Vagina (tissue), 2 donors: ENCODE measurements at places on chromosomes 3 and 15.

DNA sequence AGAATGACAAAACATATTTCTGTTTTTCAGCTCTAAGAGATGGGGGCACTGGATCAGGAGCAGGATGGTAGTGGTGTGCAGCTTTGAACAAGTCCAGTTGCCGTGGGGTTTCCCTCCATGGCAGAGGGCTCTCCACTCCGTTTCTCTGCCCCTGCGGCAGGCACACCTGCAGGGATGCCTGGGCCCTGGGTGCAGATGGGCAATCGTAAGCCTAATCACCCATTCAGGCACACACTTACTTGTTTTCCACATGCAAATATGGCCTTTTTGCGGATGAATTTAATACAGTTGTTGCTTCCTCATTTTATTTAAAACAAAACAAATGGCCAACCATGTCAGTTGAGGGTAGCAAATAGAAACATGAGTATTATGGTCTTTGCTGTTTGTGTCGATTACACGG, 85.1 kb downstream of the LPP start:
- no peak for DNase-seq

DNA sequence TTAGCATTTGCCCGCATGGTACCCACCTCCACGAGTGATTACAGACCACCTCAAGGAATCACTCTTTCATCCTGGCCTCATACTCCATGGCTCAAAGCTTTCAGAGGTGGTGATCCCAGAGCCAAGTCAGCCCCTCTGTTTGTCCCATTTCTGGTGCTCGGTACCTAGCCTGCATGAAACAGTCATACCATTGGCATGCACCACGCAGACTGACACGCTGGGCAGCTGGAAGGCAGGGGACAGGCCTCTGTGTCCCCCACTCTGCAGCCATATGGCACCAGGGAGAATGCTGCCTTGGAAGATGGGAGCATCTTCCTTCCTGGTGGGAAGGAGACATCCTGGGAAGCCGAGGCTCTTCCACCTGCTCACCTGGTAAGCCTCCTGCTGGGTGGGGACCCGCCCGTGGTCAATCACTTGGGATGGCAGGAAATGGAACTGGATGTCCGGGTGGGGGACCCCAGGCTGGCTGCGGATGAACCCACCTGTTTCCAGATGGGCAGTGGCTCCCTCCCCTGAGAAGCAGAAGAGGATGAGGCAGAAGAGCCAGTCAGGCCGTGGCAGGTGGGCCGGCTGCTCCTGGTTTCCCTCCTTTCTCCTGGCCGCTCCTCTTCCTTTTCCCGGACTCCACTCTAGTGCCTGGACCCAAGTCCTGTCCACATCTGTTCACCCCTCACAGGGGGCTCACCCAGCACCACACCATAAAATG, 26.9 kb downstream of the CHDH start:
- no peak for DNase-seq

DNA sequence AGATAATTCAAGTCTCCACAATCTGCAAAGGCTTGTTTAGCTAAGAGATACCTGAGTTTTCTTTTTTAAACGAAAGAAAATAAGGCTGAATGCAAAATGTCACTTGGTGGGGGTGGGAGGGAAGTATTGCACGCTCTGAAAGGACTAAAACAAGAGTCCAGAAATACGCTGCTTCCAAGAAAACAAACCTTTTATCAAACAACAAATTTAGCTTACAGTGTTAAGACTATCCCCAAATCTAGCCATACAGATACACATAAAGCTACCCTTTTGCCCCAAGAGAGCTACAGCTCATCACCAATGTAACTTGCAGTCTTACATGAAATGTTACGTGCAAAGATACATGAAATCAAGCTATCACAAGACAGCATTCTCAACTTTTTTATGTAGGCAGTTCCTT, 522.5 kb downstream of the FOXP1 start:
- no peak for DNase-seq

GRCh38 chr3:49611719-49612118, 57.4 kb downstream of the BSN start:
- DNase-seq: no peak

DNA sequence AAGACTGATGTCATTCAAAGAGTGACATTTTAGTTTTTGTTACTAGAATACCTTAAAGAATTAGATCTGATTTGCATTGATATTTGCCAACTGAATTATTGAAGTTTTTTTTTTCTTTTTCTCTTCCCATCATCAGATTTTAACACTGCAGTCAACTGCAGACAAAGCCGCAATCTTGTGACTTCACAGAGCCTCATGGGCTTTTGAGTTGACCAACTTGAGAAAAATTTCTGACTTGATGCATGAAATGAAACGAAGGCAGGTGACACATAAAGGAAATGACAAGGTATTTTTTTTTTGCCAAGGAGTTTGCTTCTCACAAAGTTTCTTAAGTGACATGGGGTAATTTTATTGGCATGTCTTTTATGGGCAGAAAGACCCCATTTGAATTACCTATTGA, 383.7 kb downstream of the GAP43 start:
- no peak for DNase-seq

- DNase-seq: no peak
These were observed 74.3 kb upstream of the CTXND1 start for GRCh38 chr15:80326270-80326669.

DNA sequence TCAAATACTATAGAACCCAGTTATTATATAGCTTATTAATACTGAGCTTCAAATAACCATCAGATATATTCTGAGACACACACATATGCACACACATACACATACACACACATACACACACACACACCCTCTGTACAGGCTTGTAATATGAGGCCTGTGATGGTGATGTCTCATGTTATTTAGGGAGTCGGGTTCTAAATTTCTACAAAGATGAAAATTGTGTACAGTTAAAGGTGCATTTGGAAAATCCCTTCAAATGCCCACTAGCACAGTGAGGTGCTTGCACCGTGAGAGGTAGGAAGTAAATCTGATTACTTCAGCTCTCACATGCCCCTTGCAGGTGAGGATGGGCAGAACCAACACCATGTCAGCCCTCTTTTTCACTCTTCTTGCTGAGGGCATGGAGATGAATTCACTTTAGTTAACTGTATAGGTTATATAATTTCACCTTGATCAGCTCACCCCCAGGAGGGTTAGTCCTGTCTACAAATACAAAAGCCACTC, 294.5 kb upstream of the PROK2 start:
- no peak for DNase-seq

- no peak for DNase-seq
These were observed 7.2 kb upstream of the ZNF609 start for GRCh38 chr15:64452988-64453688.

- no peak for DNase-seq
These were observed 38.6 kb downstream of the TAFA4 start for GRCh38 chr3:68893600-68894239.

DNA sequence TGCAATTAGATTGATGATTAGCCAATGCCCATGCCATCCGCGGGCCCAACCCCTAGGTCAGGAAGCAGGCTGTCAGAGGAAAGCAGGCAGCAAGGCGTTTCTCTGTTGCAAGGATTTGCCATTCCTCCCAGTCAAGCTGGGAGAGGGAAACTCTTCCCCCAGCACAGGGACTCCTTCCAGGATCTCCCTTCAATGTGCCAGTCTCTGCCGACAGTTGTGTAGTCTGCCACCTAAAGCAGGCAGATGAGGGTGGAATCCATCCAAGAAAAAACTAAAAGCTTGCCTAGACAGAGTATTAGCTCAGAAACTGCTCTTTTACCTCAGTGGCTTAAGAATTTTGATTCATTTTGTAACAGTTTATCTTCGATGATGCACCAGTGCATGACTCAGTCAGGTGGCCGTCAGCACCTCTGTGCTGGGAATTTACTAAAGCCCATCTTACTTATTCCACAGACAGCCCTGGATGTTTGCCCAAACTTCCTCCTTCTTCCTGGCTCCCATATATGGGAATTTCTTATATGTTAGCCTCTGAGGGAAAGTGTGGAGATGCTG, 501.5 kb upstream of the THBS1 start:
- DNase-seq: no peak

GRCh38 chr15:57184502-57184901, 191.8 kb upstream of the CGNL1 start:
- no peak for DNase-seq

DNA sequence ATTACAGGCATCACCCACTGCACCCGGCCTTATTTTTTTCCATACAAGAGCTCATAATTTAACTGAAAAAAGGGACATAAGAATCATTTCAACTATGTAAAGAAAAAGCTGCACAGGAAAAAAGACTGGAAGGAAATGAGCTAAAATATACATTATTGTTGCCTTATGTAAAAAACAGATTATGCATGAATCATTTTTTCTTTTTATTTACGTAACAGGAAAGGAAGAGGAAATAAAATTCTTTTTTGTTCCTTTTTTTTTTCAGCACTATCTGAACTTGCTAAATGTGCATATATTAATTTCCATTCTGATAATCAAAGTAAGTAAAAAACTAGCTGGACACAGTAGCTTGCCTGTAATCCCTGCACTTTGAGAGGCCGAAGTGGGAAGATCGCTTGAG, 12.1 kb downstream of the KIF9 start:
- no peak for DNase-seq

DNA sequence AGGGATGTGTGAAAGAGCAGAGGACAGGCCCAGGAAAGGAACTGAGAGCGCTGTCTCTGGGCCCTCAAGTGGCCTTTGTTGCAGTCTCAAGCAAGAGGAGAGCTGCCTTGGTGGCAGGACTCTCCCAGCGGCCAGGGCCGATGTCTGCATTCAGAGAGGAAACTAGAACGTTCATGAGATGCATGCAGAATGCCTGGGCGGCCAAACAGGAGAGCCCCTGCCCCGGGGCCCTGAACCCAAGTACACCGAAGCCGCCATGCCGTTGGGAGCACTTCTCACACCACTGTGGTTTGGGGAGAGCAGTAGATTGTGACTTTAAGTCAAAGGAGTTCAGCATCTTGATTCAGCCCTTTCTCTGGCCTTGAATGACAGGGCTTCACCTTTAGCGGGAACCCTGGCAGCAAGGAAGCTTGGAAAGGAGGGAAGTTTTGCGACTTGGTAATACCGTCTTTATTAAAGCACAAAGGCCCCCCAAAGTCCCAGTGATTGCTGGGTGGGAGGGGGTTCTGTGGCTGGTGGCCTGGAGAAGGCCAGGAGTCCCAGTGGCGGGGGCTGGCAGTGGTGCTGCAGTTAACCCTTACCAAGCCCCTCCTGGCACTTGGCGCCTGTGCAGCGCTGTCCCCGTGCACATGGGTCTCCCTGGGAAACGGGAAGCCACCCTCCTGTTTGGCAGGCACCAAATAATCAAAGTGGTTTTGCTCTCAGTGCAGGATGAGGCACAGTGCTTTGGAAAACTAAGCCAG, 36.2 kb downstream of the SLC6A11 start:
- DNase-seq: no peak

- DNase-seq: no peak
These were observed 244.3 kb upstream of the MCTP2 start for GRCh38 chr15:93987068-93987467.

DNA sequence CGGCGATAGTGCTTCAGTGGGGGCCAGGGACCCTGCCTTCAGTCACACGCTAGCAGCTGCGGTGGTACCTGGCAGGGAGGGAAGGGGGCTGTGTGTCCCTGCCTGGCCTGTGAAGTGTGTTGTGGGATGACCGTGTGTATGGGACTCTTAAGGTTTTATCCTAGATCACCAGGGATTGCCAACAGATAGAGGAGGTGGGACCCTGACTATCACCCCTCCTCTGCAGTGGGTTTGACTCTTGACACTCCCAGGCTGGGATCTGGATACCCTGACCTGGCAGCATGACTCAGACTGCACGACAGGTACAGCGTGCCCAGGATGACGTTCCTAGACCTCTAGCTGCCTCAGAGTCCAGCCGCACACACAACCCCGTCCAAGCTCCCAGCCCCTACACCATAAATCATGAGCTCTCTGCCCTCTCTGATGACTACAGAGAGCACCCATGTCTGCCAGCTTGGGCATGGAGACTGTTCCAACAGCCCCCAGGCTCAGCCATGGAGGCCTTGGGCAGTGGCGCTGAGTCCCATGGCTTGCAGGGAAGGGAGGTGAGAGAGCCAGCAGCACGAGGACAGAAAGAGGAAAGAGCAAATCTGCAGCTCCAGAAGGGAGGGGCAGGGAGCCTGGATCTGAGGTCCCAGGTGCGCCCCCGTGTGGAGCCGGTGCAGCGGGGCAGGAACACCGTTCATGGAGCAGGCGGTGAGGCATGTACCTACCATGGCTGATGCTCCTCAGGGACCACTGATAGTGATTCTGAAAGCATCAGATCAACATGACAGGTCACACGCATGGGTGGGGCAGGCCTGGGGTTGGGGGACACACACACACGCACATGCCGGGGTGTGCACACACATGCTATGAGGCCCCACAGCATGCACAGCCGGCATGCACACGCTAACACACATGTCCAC, 71.0 kb downstream of the ADAMTS7 start:
- DNase-seq: peak; percentile 65

DNA sequence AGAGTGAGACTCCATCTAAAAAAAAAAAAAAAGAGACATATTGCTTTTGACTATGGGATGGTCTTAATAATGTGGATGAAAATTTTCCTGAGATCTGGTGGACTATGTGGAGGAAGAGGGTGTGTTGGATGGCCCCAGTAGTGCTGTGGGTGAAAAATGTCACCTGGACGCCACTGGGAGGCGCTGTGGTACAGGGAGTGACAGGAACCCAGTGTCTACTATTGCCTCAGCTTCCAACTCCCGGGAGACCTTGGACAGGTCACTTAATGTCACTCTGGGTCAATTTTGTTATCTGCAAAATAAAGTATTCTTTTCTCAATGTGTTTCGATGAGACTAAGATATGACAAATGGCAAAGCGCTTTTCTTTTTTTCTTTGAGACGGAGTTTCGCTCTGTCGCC, 27.7 kb upstream of the DCP1A start:
- no peak for DNase-seq

GRCh38 chr15:33795070-33795469, 173.2 kb upstream of the CHRM5 start:
- DNase-seq: no peak

DNA sequence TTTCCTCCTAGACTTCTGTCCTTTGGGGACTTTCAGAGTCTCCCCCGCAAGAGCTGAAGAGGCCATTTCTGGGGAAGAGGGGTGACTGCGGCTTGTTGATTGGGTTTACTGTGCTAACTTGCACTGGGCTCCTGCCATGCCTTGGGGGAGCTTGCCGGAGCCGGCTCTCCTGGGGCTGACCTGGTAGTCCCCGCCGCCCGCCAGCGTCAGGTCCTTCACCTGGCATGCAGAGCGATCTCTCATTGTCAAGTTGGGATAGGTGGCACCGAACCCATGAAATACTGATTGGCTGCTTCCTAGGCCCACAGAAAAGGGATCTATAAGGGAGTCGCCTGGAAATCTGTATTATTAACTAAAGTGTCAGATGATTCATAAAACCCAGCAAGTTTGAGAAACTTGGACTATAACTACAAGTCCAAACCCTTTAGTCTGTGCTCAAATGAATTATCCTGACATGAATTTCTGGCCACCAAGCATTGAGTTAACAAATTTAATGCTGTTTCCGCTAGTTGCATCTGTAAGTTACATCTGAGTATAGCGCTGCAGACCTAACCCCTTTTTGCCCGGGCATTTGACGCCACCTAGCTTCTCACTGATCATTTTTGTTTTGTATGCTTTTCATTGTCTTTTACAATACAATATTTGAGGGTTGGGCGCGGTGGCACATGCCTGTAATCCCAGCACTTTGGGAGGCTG, 607 bp upstream of the IMP3 start:
- no peak for DNase-seq

GRCh38 chr3:169848741-169849140, 21.0 kb downstream of the LRRC31 start:
- no peak for DNase-seq
